ENCODE measurements at places on chromosomes 7 and 10.

DNA sequence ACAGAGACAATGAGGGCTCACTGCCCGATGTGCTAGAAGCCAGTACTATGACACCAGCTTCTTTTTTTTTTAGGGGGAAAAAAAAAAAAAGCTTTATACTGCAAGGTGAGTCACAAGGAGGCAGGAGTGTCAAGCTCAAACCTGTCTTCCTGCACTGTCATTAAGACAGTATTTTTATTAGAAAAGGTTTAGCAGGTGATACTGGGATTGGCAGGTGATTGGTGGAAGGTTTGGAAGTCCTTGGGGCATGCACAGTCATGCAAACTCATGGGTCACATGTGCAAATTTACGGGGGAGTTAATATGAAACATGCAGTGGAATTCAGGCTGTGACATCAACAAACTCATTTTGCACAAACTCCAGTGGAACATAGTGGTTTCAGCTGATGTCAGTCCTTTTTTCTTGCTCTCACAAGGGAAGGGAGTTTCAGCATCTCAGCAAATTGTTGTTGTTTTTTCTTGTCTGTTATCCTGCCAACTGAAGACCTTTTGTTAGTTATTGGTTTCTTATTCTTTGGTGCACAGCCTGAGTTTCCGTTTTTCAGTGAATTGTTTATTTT lies 530.6 kb downstream of the ANKRD7 start:
- no peak for DNase-seq

DNA sequence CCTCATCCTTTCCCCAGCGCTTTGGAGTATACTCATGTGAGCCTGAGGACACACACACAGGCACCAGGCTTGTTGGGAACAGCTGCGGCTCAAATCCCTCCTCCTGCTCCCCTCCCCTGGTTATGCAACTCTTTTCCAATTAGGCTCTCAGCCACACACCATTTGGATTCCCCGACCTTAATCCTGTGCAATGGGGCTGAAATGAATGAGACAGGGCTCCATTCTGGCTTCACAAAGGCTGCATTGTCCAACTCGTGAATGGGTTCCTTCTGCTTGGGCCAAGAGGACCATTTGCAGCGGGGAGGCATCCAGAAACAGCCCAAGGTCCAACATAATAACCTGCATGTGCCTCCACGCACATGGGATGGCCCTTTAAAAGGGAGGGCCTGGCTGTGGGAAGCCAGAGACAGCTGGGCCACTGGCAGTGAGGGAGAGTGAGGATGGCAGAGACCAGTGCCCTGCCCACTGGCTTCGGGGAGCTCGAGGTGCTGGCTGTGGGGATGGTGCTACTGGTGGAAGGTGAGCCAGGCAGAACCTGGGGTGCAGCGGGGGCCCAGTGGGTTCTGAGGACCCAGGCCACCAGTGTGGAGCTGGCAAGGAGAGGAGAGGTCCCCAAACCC lies at the start of gene RGR:
RGR (plus strand) TSS at position 403 of the 620 bp plus-strand sequence; CDS start at position 441, 38 bp downstream.
- no peak for DNase-seq

GRCh38 chr10:11450427-11450826 lies 161.0 kb downstream of the USP6NL start:
- no peak for DNase-seq

GRCh38 chr7:116776046-116776445 lies 86.3 kb upstream of the CAPZA2 start:
- DNase-seq, result no peak

GRCh38 chr7:105141068-105141467 lies 127.1 kb downstream of the KMT2E start:
- no peak for DNase-seq

DNA sequence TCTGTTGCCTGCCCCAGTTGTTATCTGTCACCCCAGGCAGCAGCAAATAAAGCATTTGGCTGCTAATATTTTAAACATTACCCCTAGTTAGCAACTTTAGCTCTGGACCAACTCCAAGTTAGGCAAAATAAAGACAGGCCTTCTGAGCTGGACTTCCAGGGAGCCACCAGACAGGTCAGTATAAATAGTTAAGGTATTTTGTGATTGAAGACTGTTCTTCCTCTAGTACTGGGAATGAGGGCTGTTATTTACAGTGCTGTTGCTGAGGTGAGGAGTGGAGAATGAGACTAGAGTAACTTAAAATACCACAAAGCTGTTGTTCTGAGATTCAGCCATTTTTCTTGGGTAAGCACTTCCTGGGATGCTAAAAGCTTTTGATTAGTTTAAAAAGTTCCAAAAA lies 40.1 kb downstream of the ZNF518A start:
- no peak for DNase-seq

GRCh38 chr7:28865601-28866144 lies 92.5 kb downstream of the TRIL start:
- DNase-seq, result no peak

GRCh38 chr10:75283078-75283670 lies 47.4 kb upstream of the COMTD1 start:
- DNase-seq, result no peak

DNA sequence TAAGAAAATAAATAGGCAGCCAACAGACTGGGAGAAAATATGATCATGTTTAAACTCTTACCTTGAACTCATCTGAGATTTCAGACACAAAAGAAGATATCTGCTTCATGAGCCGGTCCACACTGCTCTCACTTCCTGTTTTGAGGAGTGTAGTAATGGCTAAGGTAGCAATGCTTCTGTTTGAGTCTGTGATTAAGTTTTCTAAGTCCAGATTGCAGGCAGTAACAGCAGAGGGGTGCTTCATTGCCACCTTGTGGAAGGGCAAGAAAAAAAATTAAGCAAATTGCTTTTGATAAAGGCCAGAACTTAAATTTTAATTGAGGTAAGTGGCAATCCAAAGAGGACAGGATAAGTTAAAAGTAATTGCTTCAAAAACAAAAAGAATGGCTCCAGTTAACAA lies 69.1 kb downstream of the MEST start:
- DNase-seq, result no peak

DNA sequence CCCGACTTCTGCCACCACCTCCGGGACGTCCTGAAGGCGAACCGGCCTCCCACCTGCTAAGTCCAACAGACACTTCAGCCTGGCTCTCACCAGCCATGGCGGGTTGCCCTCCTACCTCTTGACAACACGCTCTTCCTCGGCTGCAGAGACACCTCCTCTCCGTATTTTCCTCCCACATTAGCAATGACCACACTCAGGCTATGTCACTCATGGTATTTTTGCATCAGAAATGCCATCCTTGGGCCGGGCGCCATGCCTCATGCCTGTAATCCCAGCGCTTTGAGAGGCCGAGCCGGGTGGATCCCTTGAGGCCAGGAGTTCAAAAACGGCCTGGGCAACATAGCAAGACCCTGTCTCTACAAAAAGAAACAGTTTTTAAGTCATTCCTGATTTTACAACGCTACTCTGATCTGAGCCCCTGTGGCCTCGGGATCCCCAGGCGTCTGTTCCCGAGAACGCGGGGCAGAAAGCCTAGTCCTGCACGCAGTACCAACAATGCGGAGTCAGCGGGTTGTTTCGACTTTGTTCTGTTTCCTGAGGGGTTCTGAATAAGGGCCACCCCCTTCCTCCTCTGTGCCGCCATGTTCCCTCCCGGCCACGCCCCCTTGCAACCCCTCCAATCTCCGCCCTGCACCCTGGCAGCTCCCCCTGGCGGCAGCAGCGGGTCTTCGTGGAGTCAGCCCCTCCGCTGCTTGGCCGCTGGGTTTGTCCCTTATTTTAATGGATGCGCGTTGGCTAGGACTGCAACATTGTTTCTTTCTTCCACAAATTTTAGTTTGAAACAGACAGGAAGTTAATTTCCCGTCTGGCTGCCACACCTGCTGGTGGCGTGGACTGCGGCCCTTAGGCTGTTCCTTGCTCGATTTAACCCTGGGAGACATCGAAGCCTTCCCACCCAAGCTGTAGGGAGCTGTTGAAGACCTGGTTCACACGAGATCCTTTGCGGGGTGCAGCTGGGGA lies 9.7 kb upstream of the ZFAND2A start:
- DNase-seq, result peak; percentile 88

- DNase-seq, result no peak
Measured at GRCh38 chr7:66500087-66500486, 128.6 kb upstream of the KCTD7 start.

DNA sequence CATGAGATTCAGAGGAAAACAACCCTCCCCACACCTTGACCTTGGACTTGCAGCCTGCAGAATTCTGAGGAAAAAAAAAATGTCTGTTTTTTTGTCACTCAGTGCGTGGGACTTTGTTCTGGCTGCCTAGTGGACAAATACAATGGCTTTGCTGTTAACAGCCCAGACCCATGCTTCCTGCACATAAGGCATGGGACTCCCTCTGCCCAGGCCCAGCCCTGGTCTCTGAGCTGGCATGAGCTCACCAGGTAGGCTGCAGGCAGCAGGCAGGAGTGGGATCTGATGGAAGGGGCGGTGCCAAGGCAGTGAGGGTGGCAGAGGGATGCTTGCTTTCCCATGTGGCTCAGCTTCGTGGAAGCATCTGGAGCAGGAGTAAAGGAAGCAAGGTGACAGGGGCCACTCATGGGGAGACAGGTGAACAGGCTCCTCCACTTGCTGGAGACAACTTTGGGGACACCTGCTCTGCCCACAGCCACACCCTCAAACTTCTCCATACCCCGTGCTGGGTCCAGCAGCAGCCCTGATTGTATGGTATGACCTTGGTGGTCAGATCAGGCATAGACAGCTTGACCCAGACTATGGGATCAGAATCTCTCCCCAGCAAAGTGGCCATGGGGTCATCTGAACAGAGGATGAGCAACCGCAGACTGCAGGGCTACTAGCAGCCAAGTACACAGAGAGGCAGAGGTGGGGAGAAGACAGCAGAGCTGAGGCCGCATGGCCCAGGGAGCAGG lies 27.0 kb downstream of the ANXA8 start:
- no peak for DNase-seq

GRCh38 chr10:33295851-33296250 lies 38.6 kb downstream of the NRP1 start:
- no peak for DNase-seq

GRCh38 chr7:95421000-95421846 lies 13.6 kb downstream of the PON2 start:
- no peak for DNase-seq

- no peak for DNase-seq
Measured at GRCh38 chr7:30852308-30852684, 59.4 kb upstream of the AQP1 start.

- DNase-seq, result no peak
Measured at GRCh38 chr10:31242902-31243301, 76.1 kb upstream of the ZEB1 start.

GRCh38 chr7:47846138-47846836 lies 102.0 kb downstream of the PKD1L1 start:
- no peak for DNase-seq

Data from liver (tissue), 10 donors.